WERI-Rb-1 (cell line): ENCODE measurements at places on chromosomes 2 and 18.

DNA sequence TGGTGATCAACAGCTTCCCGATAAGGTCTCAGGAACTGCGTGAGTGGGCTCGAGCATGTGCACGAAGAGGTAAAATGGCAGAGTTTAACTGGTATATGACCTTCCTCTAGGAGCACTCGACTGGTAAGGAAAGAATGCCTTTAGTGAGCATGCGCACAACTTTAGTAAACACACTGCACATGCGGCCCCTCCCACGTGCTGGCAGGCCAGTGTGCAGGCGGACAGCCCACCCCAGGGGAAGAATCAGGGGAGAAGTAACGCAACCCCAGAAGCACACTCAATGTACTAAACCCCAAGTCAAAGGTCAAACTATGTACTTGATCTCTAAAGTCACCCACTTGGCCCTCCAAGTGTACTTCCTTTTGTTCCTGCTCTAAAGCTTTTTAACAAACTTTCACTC lies 28.7 kb upstream of the SLC25A52 start:
- DNase-seq, result no peak

GRCh38 chr2:60954139-60954538 lies 63.4 kb upstream of the PEX13 start:
- DNase-seq, result no peak

- no peak for DNase-seq
Measured at GRCh38 chr2:135066710-135067109, 14.6 kb downstream of the RAB3GAP1 start.

- no peak for DNase-seq
Measured at GRCh38 chr2:132593171-132593570, 76.8 kb downstream of the LYPD1 start.

GRCh38 chr2:205024822-205025518 lies 479.7 kb downstream of the PARD3B start:
- no peak for DNase-seq

DNA sequence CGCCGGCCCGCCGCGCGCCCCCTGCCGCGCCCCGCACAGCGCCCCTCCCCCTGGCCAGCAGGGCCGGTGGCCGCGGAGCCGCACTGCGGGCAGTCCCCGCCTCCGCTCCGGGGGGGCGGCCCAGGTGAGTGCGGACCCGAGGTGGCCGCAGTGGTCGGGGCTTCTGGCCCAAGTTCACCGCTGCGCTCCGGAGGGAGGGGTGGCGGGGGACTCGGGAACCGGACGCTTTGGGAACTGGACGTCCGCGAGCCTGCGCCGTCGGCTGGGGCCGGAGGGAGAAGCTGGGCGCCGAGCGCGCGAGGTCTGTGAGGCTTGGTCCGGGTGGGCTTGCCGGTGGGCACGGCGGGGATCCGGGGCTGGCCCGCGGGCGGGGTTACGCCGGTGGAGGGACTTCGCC lies 591 bp upstream of the LDLRAD4 start:
- peak; percentile 49 for DNase-seq

- DNase-seq, result no peak
Measured at GRCh38 chr2:24511894-24512293, 20.8 kb downstream of the NCOA1 start.

DNA sequence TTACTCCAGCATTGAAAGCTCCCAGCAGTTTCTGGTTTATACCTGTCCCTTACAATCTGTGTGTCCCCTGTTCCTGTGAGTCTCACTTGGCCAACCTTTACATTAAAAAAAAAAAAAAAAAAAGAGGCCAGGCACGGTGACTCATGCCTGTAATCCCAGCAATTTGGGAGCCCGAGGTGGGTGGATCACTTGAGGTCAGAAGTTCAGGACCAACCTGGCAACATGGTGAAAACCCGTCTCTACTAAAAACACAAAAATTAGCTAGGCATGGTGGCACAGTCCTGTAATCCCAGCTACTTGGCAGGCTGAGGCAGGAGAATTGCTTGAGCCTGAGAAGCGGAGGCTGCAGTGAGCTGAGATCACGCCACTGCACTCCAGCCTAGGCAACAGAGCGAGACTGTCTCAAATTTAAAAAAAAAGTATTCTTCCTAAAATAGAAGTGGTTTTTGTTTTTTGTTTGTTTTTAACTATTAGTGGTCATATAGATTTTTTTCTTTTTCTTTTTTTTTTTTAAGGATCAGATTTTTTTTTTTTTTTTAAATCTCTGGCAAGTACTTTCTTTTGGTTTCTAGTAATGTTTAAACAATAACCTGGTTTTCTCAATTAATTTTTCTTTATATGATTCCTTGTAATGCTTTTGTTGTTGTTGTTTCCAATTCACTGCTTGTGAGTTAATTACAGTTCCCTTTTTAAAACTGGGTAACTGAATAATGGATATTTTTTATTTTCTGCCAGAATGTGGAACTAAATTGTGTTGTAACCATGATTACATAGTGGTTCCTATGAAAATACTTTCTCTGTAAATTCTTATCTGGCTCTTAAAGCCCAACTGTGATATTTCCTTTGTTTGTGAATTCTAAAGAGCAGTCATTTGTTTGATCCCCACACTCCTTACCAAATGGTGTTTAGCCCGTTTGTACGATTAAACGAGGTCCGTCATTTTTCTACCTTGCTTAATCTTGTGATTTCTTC lies 116.8 kb downstream of the CTAGE1 start:
- DNase-seq, result no peak

- DNase-seq, result no peak
Measured at GRCh38 chr2:100643906-100644501, 81.2 kb downstream of the PDCL3 start.

GRCh38 chr2:117698819-117699218 lies 115.7 kb upstream of the DDX18 start:
- no peak for DNase-seq

DNA sequence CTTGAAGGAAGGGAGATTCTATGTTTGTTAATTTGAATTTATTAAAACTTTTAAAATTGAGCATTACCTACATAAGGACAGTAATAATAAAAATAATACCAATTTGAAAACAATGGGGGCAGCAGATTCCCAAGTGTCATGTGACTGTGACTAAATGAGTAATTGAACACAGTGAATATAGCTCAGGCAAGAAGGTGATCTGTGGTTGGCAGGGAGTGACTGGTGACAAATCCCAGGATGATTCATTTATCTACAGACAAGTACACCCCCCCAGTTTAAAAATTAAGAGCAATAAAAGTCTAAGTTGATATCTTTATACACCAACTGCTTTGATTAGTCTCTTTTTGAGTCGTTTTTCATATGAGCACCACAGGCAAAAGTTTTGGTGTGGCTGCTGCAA lies 299.5 kb downstream of the ARHGAP15 start:
- no peak for DNase-seq

DNA sequence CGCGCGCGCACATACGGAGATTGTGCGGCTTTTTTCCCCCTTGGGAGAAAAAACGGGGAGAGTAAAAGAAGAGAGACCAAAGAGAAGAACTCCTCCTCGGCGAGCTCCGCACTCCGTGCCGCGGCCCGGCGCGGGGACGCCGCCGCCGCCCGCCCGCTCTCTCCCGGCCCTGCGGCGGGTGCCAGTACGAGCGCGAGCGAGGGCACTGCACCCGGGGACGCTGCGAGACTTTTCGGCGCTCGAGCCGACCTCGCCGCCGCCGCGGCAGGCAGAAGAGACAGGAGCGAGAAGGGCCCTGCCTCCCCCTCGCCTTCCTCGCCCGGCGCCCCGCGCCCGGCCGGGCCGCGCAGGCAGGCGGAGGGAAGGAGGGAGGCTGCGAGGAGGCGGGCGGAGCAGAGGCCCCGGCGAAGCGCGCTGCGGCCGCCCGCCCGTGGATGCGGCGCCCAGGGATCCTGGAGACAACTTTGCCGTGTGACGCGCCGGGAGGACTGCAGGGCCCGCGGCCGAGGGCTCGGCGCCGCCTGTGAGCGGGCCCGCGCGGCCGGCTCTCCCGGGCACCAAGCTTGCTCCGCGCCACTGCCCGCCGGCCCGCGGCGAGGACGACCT lies 857 bp upstream of the INHBB start:
- DNase-seq, result no peak

GRCh38 chr2:12282780-12283695 lies 433.7 kb upstream of the TRIB2 start:
- DNase-seq, result no peak

GRCh38 chr18:40529478-40529877 lies 1425.6 kb upstream of the PIK3C3 start:
- no peak for DNase-seq
